ENCODE measurements at places on chromosomes 3 and 15. TPM values are rescaled to one million over a fixed set of nuclear protein-coding genes. Genes with fewer than 3 reads are reported as not detected.

DNA sequence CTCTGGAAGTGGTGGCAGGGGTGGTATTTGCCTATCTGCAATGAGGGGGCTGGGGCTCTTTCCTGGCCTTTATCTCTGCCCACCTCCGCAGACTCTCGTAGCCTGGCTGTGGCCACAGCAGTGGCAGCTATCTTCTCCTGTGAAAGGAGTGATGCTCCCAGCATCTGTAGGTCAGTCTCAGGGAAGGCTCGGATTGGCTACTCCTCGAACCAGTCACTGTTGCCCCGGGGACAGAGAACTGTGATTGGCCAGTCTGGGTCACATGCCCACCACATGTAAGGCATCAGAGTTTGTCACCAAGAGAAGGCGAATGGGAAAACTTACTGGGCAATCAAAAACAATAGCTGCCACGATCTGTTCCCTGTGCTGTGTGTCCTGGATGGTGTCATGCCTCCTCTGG lies 30.1 kb upstream of the FGD5 start:
- no peak for DNase-seq

Gene PHC3
- total RNA-seq, result 56.1 TPM

Gene STRIT1
- total RNA-seq, result not detected

- DNase-seq, result no peak
Measured at GRCh38 chr15:55518641-55519040, 10.6 kb upstream of the DNAAF4 start.

- no peak for DNase-seq
Measured at GRCh38 chr3:133188996-133189395, 150.8 kb downstream of the TMEM108 start.

DNA sequence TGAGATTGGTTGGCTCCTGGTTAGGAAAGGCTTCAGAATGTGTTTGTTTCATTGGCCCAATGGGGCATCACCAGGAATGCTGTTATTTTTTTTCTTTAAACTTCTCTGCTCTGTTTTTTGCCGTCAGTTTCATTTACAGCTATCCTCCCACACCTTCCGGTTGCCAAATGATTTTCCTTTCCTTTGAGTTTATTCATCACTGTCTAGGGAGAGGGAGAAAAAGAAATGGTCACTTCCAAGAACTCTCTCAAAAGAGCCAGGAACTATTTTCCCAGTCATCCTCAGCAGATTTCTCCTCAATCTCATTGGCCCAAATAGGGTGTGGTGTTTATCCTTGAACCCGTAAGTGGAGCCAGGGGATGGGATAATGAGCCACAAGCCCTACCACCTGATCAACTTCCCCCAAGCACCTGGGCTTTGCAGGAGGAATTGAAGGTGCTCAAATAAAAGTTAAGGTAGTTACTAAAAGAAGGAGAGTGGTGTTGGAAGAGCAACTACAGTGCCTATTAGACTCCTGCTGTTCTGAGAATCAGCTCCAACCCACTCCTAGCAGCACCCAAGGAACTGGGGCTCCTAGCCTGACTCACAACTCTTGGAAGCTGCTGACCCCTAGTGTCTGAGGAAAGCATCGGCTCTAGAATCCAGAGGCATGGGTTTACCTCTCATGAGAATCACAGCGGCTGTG lies 183.8 kb upstream of the IL12A start:
- peak; percentile 67 for DNase-seq

DNA sequence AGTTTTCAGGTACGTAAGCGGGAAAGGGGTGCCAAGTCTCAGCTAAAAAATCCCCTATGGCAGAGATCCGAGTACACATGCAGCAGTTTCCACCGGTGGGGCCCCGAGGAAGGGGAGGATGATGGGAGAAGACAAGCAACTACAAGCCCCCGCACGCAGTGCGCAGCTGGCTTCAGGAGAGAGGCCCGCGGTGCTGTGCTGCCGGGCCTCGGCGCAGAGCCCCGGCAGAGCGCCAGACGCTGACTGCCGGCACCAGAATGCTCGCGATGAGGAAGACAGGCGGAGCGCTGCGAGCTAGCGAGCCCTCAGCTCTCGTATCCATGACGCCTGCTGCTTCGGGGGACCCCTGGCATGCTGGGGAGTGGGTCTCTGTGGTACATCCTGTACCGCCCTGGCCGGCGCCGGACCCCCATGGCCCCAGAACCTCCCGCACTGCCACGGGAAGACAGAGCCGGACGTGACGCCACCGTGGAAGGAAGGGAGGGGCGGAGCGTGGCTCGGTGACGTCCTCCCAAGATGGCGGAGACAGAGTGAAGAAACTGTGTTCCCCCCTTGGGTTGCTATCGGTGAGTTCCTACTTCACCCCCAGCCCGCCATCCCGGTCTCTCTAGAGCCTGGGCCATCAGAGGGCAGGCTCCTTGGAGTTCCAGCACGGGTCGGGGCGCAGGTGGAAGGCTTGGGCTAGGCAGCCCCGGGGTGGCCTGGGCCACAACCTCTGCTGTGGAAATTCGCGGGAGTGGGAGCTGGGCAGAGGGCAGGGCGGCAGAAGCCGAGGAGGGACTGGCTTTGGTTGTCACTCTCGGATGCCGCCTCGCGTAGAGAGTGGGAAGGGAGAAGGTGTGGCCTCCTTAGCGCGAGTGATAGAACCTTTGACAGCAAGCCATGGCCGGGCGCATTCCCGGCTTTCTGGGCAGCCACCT lies at the start of gene MYNN:
Gene MYNN, plus strand, starts transcription at position 500 of the 920 bp plus-strand sequence. CDS start 900 bp downstream, outside the sequence.
- DNase-seq, result peak; percentile 94

- peak; percentile 77 for DNase-seq
Measured at GRCh38 chr15:48190932-48191573, 412 bp upstream of the CTXN2 start.

DNA sequence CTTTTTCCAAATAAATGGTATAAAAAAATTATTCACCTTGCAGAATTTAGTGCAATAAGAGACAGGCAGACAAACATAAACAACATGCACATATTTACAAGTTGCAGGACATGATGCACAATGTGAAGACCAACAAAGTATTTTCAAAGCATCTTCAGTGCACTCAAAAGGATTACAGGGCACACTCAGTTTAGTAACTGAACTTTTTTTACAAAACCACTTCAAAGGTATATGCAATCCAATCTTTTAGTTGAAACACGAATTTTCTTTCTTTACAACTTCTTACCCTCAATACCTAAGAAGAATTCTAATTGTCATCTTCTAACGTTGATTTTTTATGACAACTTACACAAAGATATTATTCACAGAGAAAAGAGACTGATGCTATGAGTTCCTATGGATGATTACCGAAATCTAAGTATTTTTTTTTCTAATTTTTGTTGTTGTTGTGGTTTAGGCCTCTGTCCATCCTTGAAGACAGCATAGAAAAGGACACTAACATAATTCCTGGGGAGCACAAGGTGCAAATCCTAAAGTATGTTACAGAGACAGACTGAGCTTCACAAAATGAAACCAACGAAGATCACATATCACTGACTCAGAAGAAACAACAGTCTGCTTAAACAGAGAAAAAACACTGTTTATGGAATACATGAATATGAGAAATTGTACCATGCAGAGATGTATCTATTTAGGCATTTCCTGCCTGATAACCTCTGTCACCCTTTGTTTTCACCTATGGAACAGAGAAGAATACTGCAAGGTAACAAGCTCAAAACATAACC lies 50.3 kb downstream of the ZMAT3 start:
- DNase-seq, result no peak

DNA sequence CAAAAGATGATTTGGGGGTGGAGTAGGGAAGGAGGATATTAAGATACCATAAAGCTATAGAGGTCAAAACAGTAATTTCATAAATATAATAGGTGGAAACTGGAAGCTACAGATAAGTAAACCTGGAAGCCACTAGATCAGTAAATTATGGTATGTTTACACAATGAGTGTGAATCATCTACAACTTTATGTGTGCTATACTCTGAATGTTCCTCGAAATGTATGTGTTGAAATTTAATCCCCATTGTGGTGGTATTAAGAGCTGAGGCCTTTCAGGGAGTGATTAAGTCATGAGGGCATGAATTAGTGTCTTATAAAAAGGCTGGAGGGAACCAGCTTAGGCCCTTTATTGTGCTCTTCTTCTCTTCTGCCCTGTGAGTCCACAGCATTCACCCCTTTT lies 25.2 kb downstream of the EOMES start:
- no peak for DNase-seq

GRCh38 chr3:123027292-123028232 lies at the start of gene SEMA5B:
Gene SEMA5B, minus strand, starts transcription at chr3:123027763. Its CDS starts 66,500 bp downstream, at chr3:122961263.
- peak; percentile 42 for DNase-seq

DNA sequence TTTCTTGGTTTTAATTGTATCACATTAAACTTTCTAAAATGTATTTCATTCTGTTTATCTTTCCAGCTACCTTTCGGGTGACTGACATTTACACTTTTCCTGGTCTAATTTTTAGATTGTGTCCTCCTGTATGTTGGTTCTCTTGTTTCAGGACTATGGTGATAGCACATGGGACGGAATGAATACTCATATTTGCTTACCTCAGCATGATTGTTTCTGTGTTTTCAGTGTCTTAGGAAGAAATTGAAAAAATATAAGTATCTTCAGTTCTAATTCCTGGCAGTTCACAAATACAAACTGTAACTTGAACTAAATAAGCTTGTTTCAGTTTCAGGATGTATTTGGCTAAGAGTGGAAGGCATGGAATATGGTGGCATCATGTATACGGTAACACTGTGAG lies 80.1 kb upstream of the ROBO1 start:
- DNase-seq, result no peak

- no peak for DNase-seq
Measured at GRCh38 chr3:150136242-150136641, 165.5 kb upstream of the PFN2 start.

DNA sequence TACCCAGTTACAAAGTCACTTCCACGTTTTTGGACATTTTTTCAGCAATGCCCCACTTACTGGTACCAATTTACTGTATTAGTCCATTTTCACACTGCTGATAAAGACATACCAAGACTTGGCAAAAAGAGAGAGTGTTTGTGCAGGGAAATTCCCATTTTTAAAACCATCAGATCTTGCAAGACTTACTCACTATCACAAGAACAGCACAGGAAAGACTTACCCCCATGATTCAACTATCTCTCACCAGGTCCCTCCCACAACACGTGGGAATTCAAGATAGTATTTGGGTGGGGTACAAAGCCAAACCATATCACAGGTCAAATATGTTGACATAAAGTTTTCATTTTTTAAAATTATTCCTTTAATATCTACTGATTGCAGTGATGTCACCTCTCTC lies 16.2 kb upstream of the ABI3BP start:
- DNase-seq, result no peak
